ENCODE measurements at places on chromosomes 1 and 21. TPM values are rescaled to one million over a fixed set of nuclear protein-coding genes. Genes with fewer than 3 reads are reported as not detected.

- DNase-seq = no peak
Measured at GRCh38 chr1:66168948-66169671, 364.8 kb upstream of the SGIP1 start.

- no peak for DNase-seq
Measured at GRCh38 chr1:224294775-224295174, 35.2 kb downstream of the NVL start.

GRCh38 chr1:67126111-67126746, 8.5 kb downstream of the C1orf141 start:
- DNase-seq = no peak

GRCh38 chr1:209768354-209768774, 12.5 kb downstream of the TRAF3IP3 start:
- peak; percentile 83 for DNase-seq

GRCh38 chr1:192522673-192523072, 52.9 kb upstream of the RGS1 start:
- no peak for DNase-seq

DNA sequence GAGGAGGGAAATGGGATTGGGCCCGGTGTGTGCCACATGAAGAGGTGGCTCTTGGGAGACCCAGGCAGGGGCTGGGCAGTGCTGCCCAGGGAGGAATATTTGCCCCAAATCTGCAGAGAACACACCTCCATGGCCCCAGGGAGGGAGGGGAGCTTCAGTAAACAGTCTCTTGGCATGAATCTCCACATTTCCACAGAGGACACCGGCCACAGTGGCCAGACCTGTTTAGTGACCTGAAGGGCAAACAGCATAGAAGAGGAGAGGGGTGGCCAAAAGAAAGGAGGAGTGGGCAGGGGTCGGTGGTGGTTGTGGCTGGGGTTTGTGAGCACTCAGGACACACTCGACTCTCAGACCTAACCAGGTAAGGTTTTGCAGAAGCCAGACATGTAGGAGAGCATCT, 54.0 kb upstream of the IFFO2 start:
- DNase-seq = no peak

- DNase-seq = no peak
Measured at GRCh38 chr1:18861082-18861481, 1.6 kb upstream of the TAS1R2 start.

DNA sequence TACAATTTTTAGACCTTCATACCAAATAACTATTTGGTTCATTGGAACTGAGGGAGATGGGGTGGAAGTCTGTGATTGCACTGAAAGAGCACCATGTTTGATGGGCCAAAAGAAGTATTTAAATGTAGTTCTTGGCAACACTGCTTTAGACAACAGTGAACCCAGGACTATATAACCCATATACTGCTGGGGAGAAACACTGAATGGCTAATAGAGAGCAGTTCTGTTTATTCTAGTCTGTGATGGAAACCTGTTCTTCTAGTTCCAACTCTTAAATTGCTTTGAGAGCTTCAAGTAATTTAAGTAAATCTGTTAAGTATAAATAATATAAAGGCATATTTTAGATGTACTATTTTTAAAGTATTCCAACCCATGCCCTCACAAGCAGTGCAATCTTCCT, 96.3 kb downstream of the NIBAN1 start:
- no peak for DNase-seq

DNA sequence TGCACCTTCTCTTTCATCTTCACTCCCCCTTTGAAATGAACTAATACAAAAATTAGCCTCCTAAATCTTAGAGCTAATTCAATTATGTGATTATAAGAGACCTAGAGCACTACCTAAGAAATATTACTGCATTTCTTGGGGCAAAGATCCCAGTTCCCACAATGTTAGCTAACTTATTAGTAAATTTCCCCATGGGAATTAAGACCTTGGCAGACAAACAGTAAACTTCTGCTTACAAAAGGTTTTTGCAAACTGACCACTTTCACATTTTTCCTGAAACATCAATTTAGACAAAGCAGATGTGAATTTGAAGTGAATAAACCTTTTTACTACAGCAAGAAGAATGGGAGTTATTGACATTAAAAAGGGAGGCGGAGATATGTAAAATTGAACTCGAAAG, 34.6 kb upstream of the LHX8 start:
- no peak for DNase-seq

- DNase-seq = no peak
Measured at GRCh38 chr1:186255266-186255665, 119.8 kb downstream of the TPR start.

DNA sequence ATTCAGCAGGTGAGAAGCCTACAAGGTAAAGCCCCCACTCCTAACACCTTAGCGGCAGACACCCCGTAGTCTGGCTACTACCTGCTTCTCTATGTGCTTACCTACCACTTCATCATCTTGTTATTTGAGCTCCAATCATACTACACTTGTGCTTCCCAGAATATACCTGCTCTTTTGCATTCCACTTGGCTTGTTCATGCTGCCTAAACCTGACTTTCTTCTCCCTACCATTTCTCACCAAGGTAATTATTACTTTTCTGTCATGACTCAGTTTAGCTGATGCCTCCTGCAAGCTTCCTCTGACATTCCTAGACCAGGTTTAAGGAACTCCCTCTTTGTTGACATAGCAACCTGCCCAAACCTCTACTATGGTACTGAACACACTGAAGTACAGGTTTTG, 495.6 kb upstream of the C1orf87 start:
- DNase-seq = no peak

GRCh38 chr1:230265200-230266115, 160.7 kb downstream of the PGBD5 start:
- DNase-seq = no peak

- no peak for DNase-seq
Measured at GRCh38 chr1:54013393-54014008, 4.5 kb downstream of the LDLRAD1 start.

GRCh38 chr1:77406661-77407060, 124.8 kb downstream of the AK5 start:
- no peak for DNase-seq

DNA sequence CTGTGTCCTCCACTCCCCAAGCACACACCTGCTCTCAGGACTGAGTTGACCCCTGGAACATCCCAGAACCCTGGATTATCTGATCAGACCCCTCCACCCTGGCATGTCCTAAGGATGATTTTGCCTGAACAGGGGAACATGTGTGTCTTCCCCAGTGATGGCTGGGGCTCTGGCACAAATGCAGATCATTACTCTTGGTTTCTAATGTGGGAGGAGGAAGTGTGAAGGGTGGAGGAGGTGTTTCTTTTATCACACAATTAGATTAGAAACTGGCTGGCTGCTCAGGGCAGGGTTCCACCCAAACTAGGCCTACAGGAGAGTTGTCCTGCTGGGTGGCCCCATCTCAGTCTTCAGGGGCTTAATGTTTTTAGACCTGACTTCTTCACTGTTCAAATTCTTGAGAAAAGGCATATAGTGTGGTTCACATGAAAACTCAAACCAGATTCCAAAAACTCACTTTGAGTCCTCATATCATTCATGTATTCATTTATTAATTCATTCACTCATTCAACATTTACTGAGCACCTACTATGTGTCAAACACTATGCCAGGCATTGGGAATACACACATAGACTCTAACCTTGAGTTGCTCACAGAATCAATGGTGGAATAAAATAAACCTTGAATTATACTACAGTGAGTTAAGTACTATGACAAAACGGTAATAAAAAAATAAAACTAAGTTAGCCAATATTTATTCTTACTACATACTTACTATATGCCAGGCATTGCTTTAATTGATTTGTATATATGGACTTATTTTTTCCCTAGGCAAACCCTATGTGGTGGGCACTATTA, 221.8 kb upstream of the JUN start:
- no peak for DNase-seq

- DNase-seq = peak; percentile 31
Measured at GRCh38 chr21:45535341-45536081, 6.7 kb downstream of the SLC19A1 start.

- DNase-seq = no peak
Measured at GRCh38 chr21:42286416-42286815, 28.8 kb downstream of the TFF3 start.

DNA sequence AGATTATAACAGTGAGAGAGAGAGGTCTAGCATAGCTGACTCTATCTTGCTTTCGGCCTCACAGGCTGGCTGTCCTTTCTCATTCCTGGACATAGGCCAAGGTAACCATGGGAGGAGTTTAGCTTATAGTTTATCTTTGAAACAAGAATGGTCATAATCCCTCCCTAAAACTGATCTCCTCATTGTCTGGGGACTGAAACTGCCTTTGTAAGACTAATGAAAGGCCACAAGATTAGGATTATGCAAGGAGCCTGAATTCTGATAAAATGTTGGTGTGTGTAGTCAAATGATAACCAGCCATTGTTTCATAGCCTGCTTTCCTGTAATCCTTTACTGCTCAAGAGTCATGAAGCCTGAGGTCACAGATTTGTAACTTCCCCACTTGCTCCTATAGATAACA, 131.9 kb upstream of the LYPLAL1 start:
- DNase-seq = no peak

DNA sequence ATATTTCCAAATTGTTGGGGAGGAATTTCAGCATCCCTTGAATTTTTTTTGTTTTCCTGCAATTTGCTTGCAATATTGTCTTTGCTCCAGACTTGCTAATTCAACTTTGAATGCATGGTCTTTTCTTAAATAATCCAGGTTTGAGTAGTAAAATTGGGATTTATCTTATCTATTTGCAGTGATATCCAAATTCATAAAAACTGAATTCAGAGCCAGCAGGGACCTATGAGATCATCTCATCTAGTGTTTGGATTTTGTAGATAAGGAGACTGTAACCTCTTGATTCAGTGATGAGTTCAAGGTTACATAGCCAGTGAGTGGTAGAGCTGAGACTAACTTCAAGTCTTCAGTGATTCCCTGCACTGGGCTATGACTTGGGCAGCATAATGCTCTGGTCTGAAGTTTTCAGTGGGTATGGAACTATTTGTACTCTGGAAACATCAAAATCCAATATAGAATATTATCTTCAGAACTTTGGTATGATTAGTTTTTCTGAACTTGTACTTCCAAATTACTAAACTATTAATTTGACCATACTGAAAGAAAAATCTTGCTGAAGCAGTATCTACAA, 109.4 kb downstream of the DISP1 start:
- no peak for DNase-seq

- no peak for DNase-seq
Measured at GRCh38 chr1:186983327-186983726, 154.6 kb downstream of the PLA2G4A start.

DNA sequence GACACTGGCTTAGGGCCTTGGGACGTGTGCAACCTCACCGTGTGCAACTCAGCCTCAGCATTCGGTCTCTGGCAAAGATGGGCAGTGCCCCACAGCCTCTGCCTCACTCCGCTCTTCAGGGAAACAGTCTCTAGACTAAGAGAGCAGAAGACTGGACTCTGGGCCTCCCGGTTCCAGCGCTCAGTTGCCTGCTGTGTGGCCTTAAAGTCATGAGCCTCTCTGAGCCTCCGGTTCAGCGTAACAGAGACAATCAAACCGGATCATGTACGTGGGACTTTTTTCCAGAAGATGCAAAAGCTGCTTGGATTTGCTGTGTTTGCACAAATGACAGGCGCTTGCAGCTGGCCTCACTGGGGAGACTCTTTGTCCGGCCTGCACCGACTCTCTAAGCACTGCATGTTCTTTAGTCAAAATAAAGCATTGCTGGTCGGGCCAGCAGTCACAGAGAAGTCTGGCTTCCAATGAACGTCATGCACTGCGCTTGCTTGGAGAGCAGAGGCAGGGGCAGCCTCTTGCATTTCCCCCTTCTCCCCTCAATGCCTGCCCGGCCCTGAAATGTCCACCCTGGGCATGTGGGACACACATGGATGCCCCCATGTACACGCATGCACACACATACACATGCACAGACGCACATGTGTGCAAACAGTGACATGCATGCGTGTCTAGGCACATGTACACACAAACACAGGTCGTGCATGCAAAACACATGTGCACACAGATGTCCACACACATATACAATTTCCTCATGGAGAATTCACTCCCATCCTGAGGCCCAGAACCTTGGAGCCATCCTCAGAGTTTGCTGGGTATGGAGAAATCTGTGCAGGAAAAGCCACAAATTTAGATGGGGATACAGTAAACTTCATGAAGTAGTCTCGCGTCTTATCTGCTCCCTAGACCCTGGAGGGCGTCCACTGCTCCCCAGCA, 152.4 kb downstream of the PRDM16 start:
- no peak for DNase-seq

LIN28A gene
- not detected for total RNA-seq

SMPDL3B gene
- 0.64 TPM for total RNA-seq

MATN1 gene
- total RNA-seq = 0.26 TPM

PALMD gene
- total RNA-seq = not detected

TLCD4 gene
- total RNA-seq = 0.03 TPM

ZNF436 gene
- 8.2 TPM for total RNA-seq

USP16 gene
- total RNA-seq = 39.5 TPM

MTARC2 gene
- not detected for total RNA-seq

KIF26B gene
- total RNA-seq = 0.14 TPM

JAM2 gene
- 1.2 TPM for total RNA-seq

OR2L3 gene
- not detected for total RNA-seq

PKP1 gene
- not detected for total RNA-seq

NES gene
- not detected for total RNA-seq

ST6GALNAC3 gene
- total RNA-seq = 0.55 TPM
